ENCODE measurements at places on chromosomes 3 and 15.

DNA sequence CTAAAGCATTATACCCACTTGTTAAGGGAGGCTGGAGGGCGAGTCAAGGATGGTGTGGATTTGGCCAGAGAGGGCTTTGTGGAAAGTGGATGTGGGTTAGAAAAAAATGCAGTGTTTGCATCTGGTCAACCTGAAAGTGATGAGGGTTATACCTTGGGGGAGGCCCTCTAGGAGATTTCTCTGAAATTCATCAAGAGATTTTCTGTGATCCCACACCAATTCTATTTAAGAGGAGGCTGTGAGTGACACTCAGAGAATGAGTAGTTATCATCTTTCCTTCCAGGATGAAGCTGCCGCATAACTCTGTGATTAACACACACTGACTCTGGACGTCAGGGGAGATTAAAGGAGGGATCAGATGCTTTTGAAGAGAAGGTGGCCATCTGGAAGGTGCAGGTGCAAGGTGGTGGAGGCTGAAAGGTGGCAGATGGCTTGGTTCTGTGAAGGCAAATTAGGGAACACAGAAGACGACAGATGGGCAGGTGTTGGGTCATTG, 54.8 kb downstream of the ANAPC13 start:
- DNase-seq: no peak

- DNase-seq: no peak
Observed at GRCh38 chr15:89370120-89370977, 35.7 kb upstream of the POLG start.

DNA sequence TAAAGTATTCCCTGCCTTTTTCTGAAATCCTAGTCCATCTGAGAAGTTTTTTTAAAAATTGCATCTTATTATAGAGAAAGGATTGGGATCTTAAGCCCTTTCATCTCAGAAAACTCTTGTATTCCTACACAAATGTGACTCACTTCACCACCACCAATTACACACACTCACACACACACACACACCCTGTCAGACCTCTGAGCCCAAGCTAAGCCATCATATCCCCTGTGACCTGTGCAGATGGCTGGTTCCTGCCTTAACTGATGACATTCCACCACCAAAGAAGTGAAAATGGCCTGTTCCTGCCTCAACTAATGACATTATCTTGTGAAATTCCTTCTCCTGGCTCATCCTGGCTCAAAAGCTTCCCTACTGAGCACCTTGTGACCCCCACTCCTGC, 1181.9 kb downstream of the ROBO2 start:
- no peak for DNase-seq

- no peak for DNase-seq
Observed at GRCh38 chr3:42036483-42036823, 54.7 kb upstream of the TRAK1 start.

DNA sequence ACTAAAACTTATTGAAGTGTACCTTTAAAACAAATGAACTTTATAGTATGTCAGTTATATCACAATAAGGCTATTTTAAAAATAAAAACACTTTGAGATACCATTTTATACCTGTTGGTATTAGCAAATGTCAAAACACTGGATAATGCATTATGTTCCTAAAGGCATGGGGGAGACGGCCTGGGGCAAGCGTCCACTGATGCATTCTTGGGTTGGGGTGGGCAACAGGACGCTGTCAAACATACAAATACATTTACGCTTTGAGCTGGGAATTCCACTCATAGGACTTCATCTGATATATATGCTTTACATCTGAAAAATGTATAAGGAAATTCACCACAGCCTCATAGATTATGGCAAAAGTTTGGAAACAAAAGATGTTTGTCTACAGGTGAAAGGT, 7.6 kb upstream of the GATA2 start:
- no peak for DNase-seq

- no peak for DNase-seq
Observed at GRCh38 chr3:13007251-13007941, 65.8 kb downstream of the IQSEC1 start.

GRCh38 chr15:78358102-78358870, 18.1 kb downstream of the CRABP1 start:
- no peak for DNase-seq

DNA sequence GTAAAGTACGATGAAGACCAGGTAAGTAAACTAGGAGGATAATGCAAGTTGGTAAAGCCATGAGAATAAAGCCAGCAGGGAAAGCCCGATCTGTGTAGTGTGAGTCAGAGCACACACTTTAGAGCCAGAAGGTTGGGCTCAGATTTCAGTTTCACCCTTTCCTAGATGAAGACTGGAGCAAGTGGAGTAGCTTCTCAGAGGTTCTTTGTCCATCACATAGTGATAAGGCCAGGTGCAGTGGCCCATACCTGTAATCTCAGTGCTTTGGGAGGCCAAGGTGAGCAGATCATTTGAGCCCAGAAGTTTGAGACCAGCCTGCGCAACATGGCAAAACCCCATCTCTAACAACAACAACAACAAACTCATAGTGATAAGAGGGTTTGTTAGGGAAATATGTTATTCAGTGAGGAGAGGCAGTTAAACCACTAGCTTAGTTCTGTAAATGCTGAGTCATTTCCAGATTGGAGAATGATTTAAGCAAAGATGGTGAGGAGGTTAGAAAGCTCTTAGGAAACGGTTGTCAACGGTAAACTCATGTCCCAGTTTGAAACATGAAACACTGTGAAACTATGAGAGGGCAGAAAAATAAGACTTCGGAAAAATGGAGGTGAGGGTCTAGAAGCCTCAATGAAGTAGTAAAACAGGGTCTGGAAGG, 39.0 kb downstream of the IL12A start:
- DNase-seq: no peak

- no peak for DNase-seq
Observed at GRCh38 chr15:74262625-74263024, 26.5 kb downstream of the CCDC33 start.

DNA sequence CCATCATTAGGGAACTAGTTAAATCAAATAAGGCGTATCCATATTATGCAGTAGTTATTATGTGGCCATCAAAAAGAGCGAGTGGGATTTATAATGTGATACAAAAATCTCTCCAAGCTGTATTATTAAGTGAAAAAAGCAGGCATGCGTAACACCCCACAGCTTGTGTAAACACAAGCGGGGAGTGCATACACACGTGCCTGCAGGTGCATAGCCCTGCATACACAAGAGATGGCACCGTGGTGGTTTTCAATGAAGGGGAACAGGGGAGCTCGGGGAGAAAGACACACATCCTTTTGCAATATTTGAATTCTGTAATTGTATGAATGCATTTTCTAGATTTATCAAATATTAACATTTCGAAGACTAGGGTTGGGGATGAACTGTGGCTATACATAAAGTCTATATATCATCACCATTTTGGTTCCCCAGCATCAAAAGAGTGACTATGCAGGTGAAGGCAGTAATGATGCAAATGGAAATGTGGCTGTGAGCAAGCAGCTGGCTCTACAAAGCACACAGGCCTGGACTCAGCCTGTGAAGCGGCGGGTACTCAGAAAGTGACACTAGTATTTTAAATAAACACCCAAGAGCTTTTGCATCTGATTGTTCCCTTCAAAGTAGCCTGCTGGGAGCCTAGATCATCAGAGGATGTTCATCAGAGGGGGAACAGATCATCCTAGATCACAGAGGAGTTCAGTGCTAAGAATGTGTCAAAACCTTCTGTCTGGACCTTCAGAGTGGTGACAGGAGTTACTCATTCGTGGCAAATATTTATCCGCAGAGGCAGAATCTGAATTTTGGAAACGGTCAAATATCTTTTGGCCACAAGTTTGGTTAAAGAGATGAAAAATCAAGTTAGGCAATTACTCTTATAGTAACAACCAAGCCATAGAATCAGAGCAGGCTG, 9.4 kb upstream of the KIF7 start:
- DNase-seq: no peak

DNA sequence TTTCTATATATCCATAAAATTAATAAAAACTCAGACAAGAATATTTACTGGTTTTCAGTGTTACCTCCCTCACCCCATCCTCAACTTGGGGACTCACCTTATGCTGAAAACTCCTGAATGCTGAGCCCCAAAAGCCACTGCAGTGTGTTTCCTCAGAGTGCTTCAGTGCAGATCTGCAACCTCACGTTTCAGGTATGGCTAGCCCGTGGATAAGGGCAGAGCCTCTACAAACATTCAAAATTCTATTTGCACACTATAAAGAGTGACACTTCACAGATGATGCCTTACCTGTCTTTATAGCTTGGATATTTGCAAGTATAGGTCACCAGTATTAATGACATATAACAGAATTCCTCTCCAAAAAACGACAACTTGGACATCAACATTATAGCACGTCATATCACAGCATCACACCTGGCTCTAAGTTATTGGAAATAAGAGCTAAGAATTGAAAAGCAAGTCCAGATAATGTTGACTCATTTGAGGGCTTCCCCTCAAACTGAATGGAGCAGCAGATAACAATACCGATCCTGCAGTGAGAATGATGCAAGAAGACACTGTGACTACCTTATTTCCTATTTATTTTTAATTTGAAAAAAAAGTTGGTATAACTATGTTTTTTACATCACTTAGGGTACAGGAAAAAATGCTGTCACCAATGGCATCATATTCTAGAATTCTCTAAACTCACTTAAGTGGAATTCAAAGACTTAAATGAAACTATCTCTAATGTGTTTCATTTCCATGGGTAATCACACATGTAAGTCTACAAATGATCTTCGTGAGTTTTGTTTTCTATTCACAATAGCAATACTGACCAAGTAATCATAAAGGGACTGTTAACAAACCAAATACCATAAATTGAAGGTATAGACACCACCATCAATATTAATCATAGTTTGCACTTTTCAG, 40.7 kb upstream of the RSL24D1 start:
- DNase-seq: no peak

GRCh38 chr3:187256051-187256616, 35.4 kb downstream of the MASP1 start:
- no peak for DNase-seq

- no peak for DNase-seq
Observed at GRCh38 chr15:28022181-28022580, 76.9 kb downstream of the OCA2 start.

- DNase-seq: no peak
Observed at GRCh38 chr3:125057186-125057850, 1.5 kb upstream of the HEG1 start.

- no peak for DNase-seq
Observed at GRCh38 chr3:170961616-170962400, 53.4 kb upstream of the EIF5A2 start.

DNA sequence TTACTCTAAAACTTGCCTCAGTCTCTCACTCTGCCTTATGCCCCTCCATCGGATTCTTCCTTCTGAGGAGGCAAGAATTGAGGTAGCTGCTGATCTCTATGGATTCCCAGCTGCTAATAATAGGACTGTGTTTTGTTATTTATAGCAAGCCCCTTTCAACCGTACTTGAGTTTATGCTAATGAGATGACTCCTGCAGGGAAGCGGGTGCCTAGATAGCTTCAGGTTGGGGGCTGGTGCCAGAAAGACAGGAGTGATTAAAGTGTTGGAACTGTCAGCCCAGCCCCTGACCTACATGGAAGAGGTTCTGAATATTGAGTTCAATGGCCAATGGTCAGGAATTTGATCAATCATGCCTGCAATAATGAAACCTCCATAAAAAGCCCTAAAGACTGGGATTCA, 21.8 kb upstream of the LIMD1 start:
- DNase-seq: no peak

All from stimulated activated CD4-positive, alpha-beta T cell treated with anti-CD3 and anti-CD28 coated beads, Interleukin-12 subunit alpha, Interleukin-12 subunit beta, amount 100 ng/mL, for 24 hours (primary cell).